ENCODE measurements at places on chromosomes 7 and 10.

DNA sequence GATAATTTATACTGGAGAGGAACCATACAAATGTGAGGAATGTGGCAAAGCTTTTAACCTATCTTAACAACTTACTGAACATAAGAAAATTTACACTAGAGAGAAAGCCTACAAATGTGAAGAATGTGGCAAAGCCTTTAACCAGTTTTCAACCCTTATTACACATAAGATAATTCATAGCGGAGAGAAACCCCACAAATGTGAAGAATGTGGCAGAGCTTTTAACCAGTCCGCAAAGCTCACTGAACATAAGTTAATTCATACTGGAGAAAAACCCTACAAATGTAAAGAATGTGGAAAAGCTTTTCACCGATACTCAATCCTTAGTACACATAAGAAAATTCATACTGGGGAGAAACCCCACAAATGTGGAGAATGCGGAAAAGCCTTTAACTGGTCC, 37.9 kb downstream of the ZNF138 start:
- DNase-seq = no peak

DNA sequence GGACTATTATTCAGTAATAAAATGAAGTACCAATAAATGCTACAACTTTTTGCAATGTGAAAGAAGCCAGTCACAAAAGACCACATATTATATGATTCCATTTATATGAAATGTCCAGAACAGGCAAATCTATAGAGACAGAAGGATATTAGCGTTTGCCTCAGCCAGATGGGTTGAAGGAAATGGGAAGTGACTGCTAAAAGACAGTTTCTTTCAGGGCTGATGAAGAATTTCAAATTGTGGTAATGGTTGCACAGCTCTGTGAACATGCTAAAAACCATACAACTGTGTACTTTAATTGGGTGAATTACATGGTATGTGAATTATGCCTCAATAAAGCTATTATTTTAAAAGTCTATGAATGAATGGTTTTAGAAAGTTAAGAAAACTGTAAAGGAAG, 23.9 kb upstream of the REEP3 start:
- DNase-seq = no peak

GRCh38 chr7:6650086-6650485, 13.0 kb downstream of the ZNF316 start:
- DNase-seq = no peak

DNA sequence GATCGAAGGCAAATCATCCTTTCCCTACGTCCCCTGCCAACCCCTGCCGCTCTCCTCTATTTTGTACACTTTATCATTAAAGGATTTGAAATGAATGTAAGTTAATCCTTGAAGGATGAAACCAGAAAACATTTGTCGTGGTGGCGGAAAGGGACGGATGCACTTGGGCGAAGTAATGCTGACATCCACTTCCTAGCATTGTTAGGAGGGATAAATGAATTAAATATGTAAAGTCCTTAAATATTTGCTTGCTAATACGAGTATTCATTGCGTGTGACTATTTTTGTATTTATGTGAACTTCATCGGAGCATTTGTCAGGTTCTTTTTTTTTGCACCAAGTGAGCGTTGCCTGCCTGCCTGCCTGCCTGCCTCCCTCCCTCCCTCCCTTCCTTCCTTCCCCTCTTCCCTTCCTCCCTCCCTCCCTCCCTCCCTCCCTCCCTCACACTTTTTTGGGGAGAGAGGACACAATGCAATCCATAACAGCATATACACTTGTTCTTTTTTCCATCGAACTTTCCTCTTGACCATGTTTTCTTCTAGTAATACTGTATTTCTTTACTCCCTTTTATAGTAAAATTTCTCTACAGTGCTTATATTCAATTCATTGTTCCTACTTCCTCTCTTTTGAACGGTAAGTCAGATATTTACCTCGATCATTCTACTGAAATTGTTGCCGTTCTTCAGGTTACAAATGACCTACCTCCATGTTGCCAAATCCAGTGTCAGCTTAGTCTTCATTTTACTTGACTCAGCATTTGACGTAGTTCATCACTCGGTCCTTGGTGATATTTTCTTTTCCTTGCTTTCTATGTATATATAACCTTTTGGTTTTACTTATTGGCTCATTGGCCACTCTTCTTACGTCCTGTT, 831 bp downstream of the CCDC7 start:
- DNase-seq = no peak

GRCh38 chr7:39824456-39825200, 125.4 kb upstream of the CDK13 start:
- DNase-seq = no peak

- no peak for DNase-seq
Observed at GRCh38 chr7:123432601-123433000, 101.8 kb downstream of the IQUB start.

DNA sequence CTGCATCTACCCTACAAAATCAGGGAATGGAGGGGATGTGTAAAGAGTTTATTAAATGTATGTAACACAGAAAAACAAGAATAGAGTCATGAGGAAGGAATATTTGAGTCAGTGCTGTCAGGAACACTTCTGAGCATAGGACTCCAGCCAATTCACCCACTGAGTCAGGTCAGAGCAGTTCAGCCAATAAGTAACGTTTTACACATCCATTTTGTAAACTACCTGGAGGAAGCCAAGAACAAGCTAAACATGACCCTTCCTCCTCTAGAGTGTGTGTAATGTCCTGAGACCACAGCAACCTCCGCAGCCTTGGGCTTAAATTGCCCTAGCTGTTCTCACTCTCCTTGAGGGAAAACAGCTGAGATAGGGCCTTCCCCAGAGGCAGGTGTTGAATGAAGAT, 691.5 kb upstream of the LRRN3 start:
- no peak for DNase-seq

DNA sequence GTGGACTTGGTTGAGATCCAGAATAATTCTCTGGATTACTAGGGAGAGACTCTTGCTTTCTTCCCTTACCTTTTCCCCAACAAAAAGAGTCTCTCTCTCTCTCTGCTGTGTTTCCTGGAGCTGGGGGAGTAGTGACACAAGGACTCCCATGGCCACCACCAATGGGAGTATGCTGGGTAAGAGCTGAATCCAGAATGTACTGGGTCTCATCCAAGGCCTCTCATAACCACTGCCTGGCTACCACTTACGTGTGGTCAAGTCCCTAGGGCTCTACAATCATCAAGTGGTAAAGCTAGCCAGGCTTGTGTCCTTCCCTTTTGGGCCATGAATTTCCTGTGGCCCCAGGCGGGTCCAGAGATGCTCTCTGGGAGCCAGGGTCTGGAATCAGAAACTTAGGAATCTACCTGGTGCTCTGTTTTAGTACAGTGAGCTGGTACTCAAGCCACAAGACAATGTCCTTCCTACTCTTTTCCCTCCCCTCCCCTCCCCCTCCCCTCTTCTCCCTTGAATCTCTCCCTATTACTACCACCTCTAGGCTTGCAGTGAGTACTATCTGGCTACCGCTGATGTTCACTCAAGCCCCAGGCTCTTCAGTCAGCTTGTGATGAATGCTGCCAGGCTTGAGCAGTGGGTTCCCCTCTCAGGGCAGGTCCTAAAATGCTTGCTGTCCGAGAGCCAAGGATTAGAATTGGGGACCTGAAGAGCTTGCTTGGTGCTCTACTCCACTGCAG, 196.6 kb downstream of the BBS9 start:
- no peak for DNase-seq

GRCh38 chr7:130423501-130424037, 17.2 kb downstream of the CEP41 start:
- DNase-seq = no peak

DNA sequence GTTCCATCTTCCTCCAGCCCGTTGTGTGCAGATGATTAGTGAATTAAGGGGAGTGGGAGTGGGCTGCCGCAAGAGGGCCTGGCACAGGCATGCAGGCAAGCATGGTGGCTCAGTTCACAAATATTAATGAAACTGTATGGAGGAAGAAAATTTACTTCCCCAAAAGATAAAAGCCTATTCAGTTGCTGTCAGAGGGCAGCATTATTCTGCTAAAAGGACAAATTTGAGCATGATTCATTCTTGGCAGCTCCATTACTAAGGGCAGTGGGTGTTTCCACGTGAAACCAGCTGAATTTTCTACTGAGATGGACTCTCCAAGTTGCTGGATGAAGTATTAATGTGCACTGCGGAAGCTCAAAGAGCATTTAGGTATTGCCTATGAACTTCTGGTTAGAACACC, 90.9 kb upstream of the WDR11 start:
- no peak for DNase-seq

DNA sequence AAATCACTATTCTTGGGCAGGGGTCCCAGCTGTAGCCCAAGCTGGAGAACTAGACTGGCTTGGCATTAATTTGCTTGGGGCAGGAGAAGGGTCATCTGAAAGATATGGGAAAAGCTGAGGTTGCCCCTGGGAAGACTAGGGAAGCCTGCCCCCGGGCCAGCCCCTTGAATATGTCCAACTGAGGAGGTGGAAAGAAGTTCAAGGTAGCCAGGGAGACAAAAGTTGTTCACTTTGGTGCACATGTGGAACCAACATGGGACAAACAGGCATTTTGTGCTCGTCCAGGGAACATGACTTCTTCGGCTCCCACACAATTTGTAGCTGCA, 1.4 kb upstream of the LRRC61 start:
- no peak for DNase-seq

DNA sequence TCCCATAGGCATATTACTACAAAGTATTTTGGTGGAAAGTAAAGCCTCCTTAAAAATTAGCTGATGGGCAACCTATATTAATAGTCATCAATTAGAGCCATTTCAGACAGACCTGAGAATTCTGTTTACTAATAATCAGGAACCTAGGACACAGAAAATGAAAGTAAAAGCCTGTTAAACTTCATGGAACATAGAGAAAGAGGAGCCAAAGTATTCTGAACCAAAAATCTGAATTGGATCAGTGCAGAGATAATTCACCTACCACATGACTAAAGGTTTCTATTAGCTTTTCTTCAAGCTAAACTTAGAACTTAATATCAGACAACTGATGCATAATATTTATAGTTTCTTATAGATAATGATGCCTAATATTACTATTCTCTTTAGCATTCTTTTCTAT, 204.5 kb upstream of the RHOBTB1 start:
- DNase-seq = no peak

- no peak for DNase-seq
Observed at GRCh38 chr10:130804778-130805634, 506.5 kb downstream of the TCERG1L start.

GRCh38 chr10:45227456-45227855, 88.0 kb downstream of the OR13A1 start:
- no peak for DNase-seq

GRCh38 chr10:78756604-78757343, 312.0 kb upstream of the ZMIZ1 start:
- peak; percentile 84 for DNase-seq

DNA sequence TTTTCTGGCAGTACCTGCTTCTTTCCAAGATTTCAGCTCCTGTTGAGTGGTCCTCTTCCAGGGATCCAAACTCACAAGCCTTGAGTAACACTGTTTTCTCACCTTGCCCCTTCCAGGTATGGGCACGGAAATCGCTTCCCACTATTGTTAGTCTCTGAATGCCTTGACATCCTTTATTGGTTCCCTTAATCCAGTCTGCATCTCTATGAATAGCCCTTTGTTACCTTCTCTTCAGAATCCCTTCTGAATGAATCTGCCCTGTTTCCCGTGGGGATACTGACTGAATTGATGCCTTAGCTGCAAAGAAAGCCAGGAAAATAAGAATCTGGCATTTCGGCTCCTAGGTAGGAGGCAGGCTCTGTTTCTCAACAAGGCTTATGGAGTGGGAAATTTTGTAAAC, 467.7 kb downstream of the PLXNA4 start:
- DNase-seq = no peak

GRCh38 chr7:25486656-25487055, 258.4 kb upstream of the NPVF start:
- DNase-seq = no peak

GRCh38 chr10:61215246-61215645, 237.9 kb downstream of the TMEM26 start:
- DNase-seq = no peak

- DNase-seq = no peak
Observed at GRCh38 chr10:67622511-67622910, 73.5 kb downstream of the CTNNA3 start.

GRCh38 chr7:1027242-1028043, 16.9 kb upstream of the GPR146 start:
- DNase-seq = no peak

DNA sequence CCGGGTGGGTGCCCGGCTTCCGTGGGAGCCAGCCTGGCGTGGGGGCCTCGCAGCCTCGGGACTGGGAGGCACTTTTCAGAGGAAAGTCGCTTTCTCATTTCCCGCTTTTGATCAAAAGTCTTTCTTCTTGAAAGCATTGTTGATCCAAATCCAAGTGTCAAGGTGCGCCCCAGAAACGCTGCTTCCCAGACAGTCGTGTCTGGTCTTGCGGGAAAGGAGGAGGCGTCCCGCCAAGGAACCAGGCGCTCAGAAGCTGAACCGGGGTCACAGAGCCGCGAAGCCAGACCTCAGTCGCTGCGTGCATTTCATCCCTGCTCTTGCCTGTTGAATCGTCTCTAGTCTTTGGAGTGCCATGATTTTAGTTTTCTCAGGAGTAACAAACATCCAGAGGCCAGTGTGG, 1.1 kb upstream of the BNIP3 start:
- no peak for DNase-seq

DNA sequence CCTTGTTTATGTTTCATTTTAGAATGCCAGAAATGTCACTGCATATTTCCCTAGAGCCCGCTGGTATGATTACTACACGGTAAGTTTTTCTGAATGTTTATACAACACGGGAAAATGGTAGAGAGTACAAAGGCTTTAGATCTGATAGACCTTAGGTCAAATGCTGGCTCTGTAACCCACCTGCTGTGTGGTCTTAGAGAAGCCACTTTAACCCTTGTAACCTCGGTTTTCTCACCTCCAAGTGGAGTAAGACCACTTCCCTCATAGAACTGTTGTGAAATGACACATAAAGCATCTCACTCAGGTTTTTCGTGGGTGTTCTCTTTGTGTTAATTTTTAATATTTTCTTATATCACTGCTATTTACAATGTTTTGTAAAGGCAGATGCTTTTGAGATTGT, 13.9 kb upstream of the MGAM2 start:
- DNase-seq = no peak

Data from CD4-positive, alpha-beta T cell treated with Interleukin-15 for 1 hour (primary cell).